ENCODE measurements at places on chromosomes 6 and 20.

DNA sequence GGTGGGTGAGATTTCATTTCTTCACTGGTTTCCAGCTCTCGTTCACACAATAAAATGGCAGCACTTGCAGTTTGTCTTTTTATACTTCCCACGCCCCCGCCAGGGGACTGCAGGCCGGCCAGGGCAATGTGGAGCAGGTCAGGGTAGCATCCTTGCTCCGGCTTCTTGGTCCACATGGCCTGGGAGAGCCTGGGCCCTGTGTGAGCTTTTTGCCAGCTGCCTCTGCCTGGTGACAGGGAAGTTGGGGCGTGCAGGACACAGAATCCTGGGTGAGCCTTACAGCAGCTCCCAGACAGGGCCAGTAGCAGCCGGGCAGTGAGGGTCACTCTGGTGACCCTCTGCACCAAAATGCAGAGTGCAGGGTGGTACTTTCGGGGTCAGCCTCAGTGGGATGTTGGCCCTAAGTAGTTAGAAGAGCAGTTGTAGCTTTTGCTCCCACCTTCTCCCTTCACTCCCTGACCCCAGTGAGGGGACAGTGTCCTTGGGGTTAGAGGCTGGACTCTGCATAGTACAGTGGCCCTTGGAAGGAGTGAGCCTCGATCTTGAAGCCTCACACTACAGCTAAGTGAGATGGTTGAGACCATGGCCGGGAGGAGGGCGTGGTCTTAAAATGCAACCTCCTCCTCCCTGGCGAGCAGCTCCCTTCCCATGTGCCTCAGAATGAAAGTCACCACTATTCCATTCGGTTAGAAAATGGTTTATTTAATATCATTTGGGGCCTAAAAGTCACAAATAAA is 23.8 kb downstream of the PYGB start:
- no peak for DNase-seq

DNA sequence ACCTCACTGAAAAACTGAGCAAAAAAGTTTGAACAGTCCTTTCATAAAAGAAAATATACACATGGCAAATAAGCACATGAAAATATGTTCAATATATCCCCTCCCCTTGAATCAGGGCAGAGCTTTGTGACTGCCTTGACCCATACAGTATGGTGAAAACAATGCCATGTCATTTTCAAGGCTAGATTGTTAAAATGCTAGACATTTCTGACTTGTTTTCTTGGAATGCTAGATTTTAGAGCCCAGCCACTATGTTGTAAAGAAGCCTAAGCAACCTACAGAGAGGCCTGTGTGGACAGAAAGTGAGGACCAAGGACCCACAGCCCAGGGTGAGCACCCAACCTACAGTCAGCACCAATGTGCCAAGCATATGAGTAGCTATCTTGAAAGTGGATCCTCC is 17.1 kb upstream of the ASF1A start:
- no peak for DNase-seq

DNA sequence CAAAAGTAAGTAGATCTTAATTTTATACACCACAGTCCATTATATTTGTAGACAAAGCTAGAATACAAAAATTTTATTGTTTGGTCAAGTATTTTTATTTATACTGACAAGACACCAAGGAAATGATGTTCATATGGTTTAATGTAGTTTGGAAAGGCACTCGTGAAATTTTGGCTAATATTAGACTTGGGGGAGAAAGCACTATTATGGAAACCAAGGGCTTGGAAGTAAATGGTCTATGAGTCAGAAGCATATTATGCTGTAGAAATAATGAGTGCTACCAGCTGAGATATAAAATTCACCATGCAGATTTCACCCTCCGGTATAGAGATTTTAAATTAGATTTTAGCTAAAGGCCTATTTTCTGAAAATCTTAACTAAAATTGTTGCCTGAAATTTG is 233.6 kb downstream of the KCNQ5 start:
- no peak for DNase-seq

DNA sequence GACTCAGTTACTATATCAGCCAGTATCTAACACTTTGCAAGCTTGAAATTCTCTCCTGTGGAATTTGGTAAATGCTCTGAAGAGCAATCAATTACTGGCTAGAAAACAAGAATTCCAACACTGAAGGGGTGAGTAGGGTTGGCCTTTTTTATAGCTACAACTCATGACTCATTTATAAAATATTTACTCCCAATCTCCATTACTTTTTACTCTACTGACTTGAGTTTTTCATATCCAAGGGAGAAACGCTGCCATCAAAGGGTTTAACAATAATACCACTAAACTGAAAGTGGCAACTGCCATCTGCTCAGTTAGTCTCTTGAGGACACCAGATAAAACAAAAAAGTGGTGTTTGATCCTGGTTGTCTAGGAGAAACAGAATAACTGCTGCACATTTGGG is 203.1 kb downstream of the UBE3D start:
- DNase-seq: no peak

- no peak for DNase-seq
These were observed 3.9 kb upstream of the TMEM244 start for GRCh38 chr6:129865013-129865412.

DNA sequence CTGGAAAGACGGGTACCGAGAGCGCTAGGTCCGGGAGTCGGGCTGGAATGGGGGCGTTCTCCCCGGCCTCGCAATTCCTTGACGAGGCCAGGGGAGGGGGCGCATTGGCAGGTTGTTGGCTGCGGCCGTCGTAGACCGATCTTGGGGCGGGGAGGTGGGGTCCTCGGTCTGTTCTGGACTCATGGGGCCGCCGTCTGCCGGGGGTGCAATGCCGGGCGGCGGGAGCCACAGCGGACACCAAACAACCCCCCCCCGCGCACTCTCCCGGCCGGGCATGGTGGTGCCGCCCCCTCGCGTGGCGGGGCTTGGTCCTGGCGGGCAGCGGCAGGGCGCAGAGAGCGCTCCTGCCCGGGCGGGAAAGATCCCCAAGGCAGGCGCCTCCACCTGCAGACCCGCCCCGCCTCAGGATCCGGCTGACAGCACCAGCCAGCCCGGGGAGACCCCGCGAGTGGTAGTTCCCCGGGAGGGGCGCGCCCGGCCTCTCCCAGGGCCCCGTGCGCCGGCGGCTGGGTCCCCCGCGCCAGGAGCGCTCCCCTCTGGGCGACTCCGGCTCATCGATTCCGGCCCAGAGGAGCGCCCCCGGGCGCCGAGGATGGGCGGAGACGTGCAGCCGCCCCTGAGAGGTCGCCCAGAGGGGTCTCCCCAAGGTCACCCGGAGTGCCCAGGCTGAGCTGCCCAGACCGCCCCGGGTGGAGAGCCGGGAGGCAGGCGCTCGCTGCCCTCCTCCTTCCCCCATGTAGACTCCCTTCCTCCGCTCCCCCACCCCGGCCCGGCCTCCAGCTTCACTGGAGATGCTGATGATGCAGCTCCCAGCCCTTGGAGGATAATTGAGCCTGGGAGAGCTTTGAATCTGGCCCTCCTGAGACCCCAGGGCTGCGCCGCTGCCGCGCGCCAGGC is 709 bp downstream of the PPP1R16B start:
- peak; percentile 39 for DNase-seq

- no peak for DNase-seq
These were observed 224.5 kb downstream of the GMDS start for GRCh38 chr6:2020909-2021308.

GRCh38 chr6:144922120-144922722 is 637.1 kb downstream of the UTRN start:
- DNase-seq: no peak

- DNase-seq: no peak
These were observed 25.0 kb upstream of the C6orf62 start for GRCh38 chr6:24743944-24744335.

DNA sequence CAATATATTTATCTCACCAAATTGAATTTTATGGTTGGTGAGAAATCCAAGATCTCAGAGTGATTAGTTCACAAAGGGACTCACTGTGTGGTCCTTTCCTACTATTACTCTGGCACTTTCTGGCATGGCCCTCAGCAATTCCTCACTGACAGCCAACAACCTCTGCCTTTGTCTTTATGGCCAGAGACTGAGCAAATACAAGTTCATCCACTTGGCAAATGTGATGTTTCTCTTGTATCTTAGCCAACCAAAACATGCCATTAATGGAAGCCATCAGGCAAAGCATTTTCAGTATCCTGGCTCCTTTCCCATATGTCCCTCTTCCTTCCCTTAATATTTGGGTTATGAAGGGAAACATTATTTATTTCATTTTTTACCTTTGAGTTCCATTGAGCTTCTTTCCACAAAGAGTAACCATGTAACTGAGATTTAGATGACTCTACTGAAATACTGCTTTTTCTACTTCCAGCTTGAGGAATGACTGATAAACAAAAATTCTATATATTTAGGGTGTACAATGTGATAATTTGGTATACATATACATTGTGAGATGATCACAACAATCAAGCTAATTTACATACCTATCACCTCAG is 30.8 kb upstream of the SMLR1 start:
- no peak for DNase-seq

DNA sequence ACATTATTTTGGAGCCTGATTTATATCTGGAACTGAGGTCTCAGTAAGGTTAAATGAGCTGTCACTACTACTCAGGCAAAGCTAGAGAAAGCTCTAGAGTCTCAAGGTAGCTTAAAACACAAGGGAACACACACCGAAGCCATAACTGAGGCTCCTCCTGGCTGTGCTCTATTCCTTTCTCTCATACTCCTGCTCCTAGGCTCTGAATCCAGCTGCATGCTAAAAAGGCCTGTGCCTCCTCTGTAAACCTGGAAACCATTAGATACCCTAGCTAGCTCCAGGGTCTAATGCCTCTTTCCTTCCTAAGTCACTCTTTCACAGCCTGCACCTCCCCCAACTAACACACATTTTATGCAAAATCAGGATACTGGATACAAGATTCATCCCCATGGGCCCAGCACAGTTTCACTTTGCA is 17.1 kb downstream of the RIPOR2 start:
- DNase-seq: no peak

GRCh38 chr20:43721429-43722152 is 5.2 kb downstream of the GTSF1L start:
- no peak for DNase-seq

- DNase-seq: no peak
These were observed 119.4 kb upstream of the PRND start for GRCh38 chr20:4602297-4602631.

DNA sequence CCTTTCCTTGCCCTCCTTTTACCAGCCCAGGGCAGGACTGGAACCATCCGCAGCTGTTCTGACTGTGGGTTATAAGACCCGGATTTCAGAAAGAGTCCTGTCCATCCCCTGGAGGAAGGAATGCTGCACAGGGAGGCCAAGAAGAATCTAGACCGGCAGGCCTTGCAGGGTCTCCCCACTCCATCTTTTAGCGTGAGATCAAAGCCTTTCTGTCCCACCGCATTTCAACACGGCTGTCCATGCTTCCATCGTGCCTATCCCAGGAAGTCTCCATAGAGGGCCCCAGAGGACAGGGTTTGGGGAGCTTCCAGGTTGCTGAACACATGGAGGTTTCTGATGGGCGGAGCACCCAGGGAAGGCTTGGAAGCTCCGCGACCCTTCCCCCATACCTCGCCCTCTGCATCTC is 79.3 kb upstream of the AGPAT4 start:
- DNase-seq: no peak

- DNase-seq: peak; percentile 48
These were observed 13.5 kb upstream of the RAB5IF start for GRCh38 chr20:36591854-36592641.

- DNase-seq: peak; percentile 26
These were observed 11.6 kb upstream of the TAGAP start for GRCh38 chr6:159056432-159056831.

DNA sequence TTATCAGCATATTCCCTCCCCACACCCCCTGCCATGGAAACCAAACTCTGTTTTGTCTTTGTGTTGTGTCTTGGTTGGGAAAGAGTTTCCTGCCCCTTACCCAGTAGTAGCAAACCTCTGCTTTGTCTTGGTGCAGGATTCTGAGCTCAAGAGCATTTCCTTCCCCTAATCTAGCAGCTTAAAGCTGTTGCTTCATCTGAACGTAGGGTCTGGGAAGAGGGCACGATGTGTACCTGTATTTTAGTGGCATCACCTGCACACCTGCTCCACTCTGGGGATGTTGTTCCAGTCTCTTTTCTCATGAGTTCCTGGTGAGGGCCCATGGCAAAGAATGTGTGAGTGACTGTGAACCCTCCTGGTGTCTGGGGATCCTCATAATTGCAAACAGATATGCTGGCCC is 164.7 kb downstream of the SCP2D1 start:
- no peak for DNase-seq

GRCh38 chr6:81589465-81590313 is 162.8 kb downstream of the TENT5A start:
- no peak for DNase-seq

DNA sequence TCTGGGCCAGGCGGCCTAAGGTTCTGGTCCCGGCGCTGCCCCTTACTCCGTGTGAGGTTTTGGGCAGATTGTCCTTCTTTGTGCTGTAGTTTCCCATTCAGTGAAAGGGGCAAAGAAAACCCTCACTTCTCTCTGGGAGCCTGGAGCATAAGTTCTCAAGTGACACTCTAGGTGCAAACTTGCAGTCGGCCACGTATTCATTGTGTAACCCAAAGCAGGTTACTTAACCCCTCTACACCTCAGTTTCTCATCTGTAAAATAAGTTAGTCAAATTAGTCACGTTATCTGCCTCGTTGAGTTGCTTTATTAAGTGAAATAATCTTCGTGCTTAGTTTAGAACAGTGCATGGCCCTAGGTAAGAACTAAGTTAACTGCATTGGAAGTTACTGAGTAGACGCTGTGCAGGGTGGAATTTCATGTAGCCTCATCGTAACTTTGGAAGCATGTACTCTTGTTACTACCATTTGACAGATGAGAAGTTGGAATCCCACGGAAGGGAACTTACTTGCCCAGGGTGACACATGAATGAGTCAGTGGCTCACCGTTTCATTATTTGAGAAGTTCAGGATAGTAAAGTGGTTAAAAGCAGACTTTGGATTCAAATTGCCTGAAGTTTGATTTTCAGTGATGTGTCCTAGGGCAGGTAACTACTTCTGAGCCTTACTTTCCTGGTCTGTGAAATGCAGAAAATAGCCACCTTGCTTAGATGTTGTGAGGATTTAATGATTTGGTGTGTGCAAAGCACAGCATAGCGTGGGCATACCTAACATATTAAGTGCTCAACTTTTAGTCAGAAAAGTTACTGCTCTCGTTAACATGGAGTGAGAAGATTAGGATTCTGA is 556 bp upstream of the MROH8 start:
- DNase-seq: no peak

DNA sequence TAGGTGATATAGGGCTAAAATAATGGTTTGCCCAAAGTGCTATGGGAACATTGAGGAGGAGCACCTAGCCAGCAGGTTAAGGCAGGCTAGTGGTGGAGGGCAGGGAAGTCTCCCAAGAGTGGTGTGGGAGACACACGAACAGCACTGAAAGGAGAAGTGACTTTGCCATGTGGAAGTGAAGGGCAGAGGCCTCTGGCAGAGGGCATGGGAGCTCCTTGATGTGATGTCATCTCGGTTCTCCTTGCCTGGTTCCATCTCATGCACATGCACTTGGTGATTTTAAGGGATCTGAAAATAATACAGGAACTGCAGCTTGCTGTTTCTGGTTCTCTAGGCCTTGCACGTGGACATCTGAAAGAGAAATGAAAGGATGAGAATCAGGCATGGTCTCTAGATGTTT is 4.7 kb upstream of the MAP3K4 start:
- DNase-seq: no peak

All from HEK293T (cell line).